Activated CD4-positive, alpha-beta T cell treated with anti-CD3 and anti-CD28 coated beads, Interleukin-2, amount 50 U/mL, for 48 hours (primary cell): ENCODE measurements at places on chromosomes 1 and 21.

- no peak for DNase-seq
These were observed 72.4 kb downstream of the FH start for GRCh38 chr1:241447031-241447644.

- no peak for DNase-seq
These were observed 111.9 kb downstream of the DENND1B start for GRCh38 chr1:197663162-197663953.

GRCh38 chr21:45469273-45470086 lies 64.5 kb downstream of the COL18A1 start:
- no peak for DNase-seq

DNA sequence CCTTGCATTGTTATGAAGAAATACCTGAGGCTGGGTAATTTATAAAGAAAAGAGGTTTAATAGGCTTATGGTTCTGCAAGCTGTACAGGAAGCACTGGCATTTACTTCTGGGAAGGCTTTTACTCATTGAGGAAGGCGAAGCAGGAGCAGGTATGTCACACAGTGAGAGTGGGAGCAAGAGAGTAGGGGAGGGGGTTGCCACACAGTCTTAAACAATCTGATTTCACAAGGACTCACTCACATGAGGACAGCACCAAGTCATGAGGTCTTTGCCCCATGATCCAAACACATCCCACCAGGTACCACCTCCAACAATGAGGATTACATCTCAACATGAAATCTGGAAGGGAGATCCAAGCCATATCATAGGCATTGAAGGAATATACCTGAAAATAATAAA lies 127.2 kb downstream of the EVI5 start:
- no peak for DNase-seq

DNA sequence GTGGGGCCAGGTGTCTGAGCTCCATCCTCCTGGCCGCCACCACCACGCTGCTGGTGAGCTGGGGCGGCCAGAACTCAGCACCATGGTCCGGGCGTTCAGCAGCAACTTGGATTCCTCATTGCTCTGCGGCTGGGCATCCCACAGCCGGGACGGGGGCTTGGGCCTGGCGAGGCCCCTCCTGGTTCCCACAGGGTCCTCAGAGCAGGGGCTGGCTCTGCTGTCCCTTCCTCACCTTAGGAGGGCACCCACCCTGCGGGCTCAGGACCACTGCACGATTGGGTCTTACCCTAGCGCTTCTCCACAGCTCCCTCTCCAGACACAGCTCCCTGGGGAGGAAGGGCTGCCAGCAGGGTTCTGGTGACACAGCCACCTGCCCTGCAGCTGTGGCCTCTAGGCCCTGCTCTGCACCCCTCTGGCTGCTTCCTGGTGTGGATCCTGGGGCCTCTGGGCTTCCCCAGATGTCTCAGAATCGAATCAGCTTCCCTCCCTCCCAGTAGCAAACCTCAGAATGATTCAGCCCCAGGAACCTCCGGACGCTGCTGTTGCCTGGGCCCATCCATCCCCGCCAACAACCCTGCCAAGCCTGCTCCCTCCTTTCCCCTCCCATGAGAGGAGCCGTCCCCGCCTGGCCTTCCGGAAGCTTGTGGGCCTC lies 25.0 kb downstream of the CRYAA start:
- DNase-seq: peak; percentile 7

DNA sequence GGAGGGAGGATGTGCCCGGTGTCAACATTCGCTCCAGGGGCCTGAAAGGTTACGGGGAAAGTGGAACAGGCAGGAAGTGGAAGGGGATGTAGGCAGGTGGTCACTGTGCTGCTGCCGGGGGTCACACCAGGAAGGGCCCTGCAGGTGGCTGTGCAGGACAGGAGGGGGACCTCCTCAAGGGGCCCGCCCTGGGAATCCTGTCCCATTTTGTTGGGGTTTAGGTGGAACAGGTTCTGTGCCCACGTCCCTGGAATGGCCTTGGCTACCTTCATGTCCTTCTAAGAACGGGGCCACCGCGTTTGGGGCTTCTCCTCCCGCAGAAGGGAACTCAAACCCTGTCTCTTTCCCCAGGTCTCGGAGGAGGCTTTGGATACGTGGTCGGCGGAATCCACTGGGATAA lies 11.9 kb downstream of the SLC45A1 start:
- DNase-seq: no peak

- DNase-seq: no peak
These were observed at the start of gene NHLH1 for GRCh38 chr1:160366731-160367515. TSS of gene NHLH1 (plus strand) at chr1:160367071. CDS start at chr1:160370732, 3,661 bp downstream.

DNA sequence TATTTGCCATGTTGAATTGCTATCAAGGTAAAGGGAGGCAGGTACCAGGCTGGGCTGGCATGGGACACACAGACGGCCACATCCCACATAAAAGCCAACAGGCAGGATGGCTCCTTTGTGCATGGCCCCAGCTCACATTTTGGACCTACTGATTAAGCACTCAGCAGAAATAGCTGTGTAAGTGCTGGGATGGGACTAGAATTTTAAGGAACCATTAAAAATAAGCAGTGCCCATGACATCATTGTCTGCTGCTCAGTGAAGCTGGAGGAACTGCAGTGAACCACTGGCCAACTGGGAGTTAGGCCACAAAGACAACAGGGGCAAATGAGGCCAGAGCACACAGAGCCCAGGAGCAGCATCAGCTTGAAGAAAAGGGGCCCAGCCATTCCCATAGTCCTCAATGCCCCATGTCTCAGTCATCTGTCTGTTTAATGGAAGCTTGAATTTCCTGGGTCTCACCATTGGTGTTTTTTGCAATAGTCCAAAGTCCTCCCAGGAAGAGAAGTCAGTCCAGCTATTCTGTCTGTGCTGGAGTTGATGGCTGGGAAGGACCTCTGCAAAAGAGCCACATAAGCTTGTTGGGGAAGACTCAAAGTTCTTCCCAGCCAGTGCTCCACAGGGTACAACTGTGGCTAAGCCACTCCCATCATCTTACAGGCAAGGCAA lies 45.3 kb upstream of the TNR start:
- DNase-seq: no peak

- DNase-seq: no peak
These were observed 37.3 kb upstream of the ARHGEF16 start for GRCh38 chr1:3417082-3417739.

GRCh38 chr1:22039594-22040285 lies 12.8 kb upstream of the CDC42 start:
- DNase-seq: peak; percentile 90

- no peak for DNase-seq
These were observed 26.8 kb downstream of the VANGL1 start for GRCh38 chr1:115668579-115668978.

GRCh38 chr1:32372149-32372756 lies 9.9 kb downstream of the TSSK3 start:
- peak; percentile 15 for DNase-seq

GRCh38 chr1:183840140-183840539 lies 35.2 kb downstream of the RGL1 start:
- DNase-seq: no peak

DNA sequence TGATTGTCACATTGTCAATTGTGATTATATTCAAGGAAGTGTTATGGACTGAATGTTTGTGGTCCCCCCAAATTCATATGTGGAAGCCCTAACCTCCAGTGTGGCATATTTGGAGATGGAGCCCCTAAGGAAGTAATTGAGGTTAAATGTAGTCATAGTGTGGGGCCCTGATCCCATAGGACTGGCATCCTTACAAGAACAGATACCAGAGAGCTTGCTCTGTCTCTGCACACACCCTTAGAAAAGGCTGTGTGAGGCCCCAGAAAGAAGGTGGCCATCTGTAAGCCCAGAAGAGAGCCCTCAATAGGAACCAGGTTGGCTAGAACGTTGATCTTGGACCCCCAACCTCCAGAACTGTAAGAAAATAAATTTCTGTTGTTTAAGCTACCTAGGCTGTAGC lies 28.1 kb downstream of the VANGL1 start:
- no peak for DNase-seq

GRCh38 chr1:247833601-247834000 lies 8.1 kb downstream of the OR11L1 start:
- no peak for DNase-seq

- DNase-seq: no peak
These were observed 15.4 kb downstream of the L1TD1 start for GRCh38 chr1:62209931-62210595.

DNA sequence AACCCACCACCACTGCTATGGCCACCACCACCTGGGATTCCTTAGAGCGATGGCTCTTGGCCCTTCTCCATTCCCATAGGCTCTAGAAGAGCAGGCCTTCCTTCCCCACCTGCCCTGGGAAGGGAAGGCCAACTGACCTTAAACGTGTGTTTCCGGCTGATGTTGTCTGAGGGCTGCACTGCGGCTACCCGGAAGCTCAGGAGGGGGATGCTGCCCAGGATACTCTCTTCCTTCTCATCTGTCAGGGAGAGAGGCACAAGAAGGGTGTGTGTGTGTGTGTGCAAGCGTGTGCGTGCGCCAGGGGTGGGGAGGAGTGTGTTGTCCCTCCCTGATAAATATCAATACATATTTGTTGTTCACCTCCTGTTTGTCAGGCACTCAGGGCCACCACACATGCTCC lies 51.0 kb upstream of the GOLT1A start:
- DNase-seq: no peak

DNA sequence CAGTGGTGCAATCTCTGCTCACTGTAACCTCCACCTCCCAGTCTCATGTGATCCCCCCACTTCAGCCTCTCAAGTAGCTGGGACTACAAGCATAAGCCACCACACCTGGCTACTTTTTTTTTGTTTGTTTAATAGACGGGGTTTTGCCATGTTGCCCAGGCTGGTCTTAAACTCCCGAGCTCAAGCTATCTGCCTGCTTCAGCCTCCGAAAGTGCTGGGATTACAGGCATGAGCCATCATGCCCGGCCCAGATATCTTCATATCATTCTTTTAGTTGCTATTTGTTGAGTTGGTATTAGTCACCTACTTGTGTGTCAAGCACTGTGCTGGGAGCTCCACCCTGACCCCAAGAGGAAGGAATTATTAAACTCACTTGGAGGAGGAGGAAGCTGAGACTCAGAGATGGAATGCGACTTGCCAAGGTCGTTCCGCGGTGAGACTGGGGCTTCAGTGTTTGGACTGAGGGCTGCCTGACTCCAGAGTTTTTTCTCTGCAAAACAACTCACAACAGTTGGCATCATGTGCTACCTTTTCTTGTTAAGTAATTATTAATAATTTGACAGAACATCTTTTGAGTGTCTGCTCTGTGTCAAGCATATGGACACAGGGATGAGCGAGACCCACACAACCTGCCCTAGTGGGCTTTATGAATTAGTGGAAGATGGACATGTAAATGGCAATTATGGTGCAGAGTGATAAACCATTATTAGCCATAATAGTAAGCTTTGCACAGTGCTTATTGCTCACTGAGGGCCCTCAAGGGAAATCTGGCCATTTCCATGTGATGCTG lies 132.0 kb downstream of the FOXD2 start:
- DNase-seq: no peak

DNA sequence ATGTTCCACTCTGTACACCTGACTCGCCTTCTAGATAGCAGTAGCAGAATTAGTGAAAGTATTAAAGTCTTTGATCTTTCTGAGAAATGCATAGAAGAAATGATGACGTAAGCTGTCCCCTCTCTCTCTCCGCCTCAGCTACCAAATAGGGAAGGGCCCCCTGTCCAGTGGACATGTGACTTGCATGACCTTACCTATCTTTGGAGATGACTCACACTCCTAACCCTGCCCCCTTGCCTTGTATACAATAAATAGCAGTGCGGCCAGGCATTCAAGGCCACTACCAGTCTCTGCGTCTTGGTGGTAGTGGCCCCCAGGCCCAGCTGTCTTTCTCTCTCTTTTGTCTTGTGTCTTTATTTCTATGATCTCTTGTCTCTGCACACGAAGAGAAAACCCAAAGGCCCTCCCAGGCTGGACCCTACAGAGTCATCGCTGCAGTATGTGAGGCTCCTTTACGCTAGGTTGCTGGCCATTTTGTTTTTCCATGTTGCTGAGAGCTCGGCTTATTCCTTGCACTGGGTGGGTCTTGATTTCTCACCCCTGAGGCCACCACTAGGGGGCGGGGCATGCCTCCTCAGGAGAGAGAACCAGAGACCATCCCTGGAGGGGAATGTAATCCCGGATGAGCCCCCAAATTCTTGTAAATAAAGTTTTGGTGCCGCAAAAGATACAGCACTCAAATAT lies 16.0 kb upstream of the ZBTB8B start:
- DNase-seq: peak; percentile 5

DNA sequence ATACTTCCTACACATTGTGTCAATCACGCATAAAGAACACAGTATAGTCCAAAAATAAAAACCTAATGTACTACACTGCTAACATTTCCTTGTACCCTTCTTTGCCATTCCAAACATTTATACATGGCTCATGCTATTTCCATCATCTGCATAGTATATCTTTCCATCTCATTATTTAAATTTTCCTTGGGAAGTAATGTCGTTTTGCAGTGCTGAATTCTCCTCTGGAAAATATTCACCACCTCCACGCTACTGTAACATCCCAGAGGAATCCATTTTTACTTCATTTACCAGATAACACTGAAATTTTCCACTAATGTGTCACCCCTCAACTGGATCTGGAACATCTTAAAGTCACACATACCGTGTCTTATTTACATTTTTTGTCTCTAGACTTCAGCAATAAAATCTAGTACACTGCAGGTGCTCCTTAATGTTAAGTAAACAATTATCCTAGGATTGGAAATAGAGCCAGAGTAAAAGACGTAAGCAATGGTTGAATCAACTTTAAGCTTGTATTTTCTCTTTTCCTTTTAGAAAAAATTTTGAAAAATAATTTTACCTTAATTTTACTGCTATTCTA lies 881.0 kb downstream of the AMY1C start:
- no peak for DNase-seq

DNA sequence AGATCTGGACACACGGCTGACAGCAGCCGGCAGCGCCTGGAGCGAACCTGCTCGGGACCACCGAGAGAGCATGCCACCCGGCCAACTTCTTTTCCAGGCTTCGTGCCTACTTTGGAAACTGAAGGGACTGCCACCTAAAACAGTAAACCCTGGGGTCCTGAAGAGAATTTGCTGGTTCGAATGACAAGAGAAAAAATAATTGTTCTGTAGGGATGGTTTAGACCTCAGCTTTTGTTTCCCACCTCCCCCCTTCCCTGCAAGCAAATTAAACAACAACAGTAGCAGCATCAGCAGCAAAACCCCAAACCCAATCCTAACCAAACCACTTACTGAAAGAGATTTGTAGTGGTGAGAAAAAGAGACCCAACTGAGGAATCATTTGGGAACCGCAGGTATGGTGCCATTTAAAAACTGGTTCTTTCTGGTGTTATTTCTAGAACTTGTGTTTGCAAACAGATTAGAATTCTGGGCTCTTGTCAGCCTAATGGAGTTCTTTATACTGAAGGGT lies 105.6 kb downstream of the LEPR start:
- no peak for DNase-seq

GRCh38 chr21:24727803-24728440 lies 879.4 kb downstream of the MRPL39 start:
- no peak for DNase-seq
